ENCODE measurements at places on chromosomes 5 and 9. TPM values are rescaled to one million over a fixed set of nuclear protein-coding genes. Genes with fewer than 3 reads are reported as not detected.

DNA sequence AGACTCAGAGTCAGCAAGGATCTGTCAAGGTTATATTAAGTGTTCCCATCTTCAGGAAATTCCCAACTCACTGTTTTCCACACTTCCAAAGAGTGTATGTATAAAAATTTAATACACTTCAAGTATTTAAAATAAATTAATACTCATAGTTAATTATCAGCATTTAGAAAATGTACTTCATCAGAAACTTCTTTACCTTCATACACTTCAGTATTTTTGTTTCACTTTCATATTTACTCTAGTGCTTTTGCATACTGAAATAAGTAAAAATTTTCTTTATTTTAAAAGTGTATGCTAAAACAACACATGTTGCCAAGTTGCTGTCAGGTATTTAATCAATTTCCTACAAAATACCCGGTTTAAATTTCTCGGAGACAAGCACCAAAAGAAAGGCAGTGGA is 16.5 kb downstream of the RICTOR start:
- DNase-seq = no peak

DNA sequence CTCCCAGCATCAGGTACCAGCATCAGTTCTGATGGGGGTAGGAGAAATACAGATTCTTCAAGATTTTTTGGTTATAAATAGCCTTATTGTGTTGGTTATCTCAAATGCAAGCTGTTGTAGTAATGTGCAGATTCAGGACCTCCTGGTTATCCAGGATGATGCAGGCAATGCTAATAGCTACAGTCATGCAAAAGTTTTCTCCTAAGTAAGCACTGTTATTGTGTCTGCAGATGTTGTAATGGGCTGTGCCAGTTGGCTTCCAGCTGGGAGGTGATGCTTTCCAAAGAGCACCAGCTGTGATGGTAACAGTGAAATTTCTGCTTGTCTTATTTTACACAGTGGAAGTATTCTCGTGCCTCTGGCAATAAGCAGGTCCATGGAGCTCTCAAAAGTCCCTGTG is 719.2 kb upstream of the CTNND2 start:
- DNase-seq = no peak

DNA sequence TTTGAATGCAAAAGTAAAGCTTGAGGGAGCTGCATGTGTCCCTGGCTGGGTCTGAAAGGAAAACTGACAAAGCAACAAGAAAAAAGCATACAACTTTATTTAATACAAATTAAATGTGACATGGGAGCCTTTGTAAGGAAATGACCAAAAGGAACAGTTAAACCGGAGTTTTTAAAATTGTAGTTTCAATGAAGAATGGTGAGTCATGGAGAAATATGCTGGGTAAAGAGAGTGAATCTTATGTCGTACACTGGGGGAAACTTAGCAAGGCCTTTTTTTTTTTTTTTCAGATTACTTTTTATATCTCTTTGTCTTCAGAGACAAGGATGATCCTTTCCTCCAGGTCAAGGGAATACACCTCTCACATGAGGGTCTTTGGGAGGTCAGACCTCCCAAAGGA is 50.1 kb upstream of the FBXL17 start:
- no peak for DNase-seq

GRCh38 chr5:128539038-128539429 is 989 bp upstream of the FBN2 start:
- no peak for DNase-seq

DNA sequence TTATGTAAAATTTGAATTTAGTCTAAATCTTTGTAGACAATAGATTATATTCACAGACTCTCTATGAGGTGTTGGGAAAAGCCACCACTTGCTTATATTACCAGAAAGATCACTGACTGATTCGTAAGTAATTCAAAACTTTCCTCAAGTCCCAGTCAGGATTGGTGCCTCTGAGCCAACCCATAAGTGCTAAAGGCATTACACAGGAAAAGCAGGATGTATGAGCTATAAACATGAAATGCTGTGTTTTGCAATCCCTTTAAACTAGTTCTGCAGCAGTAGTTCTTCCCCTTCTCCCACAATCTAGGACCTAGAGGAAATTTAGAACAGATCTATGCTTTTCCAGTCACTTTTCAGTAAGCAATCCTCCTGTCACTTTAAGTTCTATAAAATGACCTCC is 48.0 kb downstream of the SHLD3 start:
- no peak for DNase-seq

GRCh38 chr5:14587150-14587549 is 5.6 kb downstream of the OTULINL start:
- no peak for DNase-seq

- DNase-seq = no peak
These were observed 63.2 kb downstream of the SERINC5 start for GRCh38 chr5:80192507-80193241.

GRCh38 chr5:115470921-115471320 is 73.7 kb downstream of the FEM1C start:
- no peak for DNase-seq

Gene TMEM203
- total RNA-seq = 44.9 TPM

Gene FOXD4L5
- total RNA-seq = not detected

Gene FCN1
- not detected for total RNA-seq

Gene FIBCD1
- total RNA-seq = 0.29 TPM

Gene IL13
- not detected for total RNA-seq

Measured in epithelial cell of proximal tubule (primary cell).